ENCODE measurements at places on chromosomes 7 and 10. TPM values are rescaled to one million over a fixed set of nuclear protein-coding genes. Genes with fewer than 3 reads are reported as not detected.

CFAP43 gene
- total RNA-seq = 1.0 TPM

SPDYE5 gene
- total RNA-seq = 0.16 TPM

GRCh38 chr7:107014387-107015023 lies 30.0 kb upstream of the PRKAR2B start:
- H3K4me1 ChIP-seq = peaks cover 9% of the 10 kb centered on the region
- H3K4me3 ChIP-seq = no peak overlapping the region
- H3K36me3 ChIP-seq = no peaks in the 10 kb centered on the region
- no peak overlapping the region for H3K27ac ChIP-seq
- no peaks in the 10 kb centered on the region for H3K27me3 ChIP-seq

GRCh38 chr10:81655986-81656385 lies 219.0 kb upstream of the NRG3 start:
- DNase-seq = no peak
- no peaks in the 10 kb centered on the region for H3K4me1 ChIP-seq
- no peak overlapping the region for H3K4me3 ChIP-seq
- H3K36me3 ChIP-seq = no peaks in the 10 kb centered on the region

GRCh38 chr7:92437956-92438491 lies 9.3 kb upstream of the GATAD1 start:
- no peaks in the 10 kb centered on the region for H3K36me3 ChIP-seq
- H3K4me3 ChIP-seq = no peak overlapping the region
- H3K27ac ChIP-seq = no peak overlapping the region
- peaks cover 4% of the 10 kb centered on the region for H3K4me1 ChIP-seq

Measured in mesothelial cell of epicardium (in vitro differentiated cells).